ENCODE measurements at places on chromosomes 16 and 17.

DNA sequence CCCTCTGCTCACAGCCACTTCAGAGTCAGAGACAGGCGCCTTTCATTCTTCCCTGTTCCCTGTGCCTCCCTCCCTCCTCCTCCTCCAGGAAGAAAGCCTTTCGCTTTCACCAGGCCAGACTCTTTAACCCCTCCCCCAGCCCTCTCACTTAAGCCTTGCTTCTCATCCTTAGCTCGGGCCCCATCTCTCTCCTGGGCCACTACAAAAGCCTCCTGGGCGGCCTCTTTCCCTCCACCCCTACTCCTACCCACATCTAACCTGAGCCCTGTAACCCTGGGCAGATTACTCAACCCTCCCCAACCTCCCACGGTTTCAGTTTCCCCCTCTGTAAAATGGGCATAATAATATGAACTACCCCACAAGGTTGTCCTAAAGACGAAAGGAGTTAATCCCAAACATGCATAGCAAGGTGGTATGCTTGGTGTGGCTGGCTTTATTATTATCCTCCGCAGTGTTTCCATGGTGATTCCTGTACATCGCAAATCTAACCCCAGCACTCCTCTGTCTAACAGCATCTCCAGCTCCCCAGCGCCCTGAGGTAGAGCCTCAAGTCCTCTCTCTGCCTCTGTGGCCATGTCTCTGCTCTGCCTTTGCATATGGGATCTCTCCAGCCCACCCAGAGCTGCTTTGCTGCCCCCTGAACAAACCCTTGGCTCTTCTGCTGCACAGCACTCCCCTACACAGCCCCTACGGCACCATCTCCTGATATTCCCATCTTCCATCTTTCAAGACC is 17.7 kb downstream of the PIMREG start:
- ATAC-seq = no peak

GRCh38 chr17:73695035-73695738 is 50.9 kb upstream of the SDK2 start:
- ATAC-seq = no peak

- no peak for ATAC-seq
Measured at GRCh38 chr16:12235110-12235509, 258.6 kb downstream of the SNX29 start.

DNA sequence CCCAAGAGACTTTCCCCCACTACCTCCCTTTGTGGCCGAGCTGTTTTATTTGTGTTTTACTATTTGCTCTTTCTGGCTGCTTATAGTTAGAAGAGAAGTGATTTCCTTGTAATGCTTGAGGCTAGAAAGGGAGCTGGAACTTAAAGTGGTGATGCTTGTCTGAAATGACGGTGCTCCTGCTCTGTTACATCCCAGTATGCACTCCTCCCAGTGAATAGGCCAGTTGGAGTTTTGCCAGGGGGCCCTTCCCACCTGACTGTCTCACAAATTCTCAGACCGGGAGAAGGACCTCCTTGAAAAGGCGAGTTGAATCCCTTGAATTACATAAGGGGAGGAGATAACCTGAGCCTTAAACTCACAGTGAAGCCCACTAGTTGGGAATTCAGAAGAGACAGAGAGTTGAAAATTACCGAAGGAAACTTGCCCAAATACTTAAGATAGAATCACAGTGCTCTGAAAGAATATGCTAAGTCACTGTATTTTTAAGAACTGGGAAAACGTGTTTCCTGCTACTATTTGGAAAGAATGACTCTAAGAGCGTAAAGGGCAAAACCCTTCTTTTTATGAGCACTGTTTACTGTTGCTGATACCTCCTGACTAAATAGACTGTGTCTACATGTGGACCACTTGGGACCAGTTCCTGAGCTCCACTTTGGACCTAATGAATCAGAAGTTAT is 84.7 kb upstream of the CLEC3A start:
- no peak for ATAC-seq

GRCh38 chr16:20853143-20853542 is 46.8 kb downstream of the REXO5 start:
- ATAC-seq = no peak

- ATAC-seq = no peak
Measured at GRCh38 chr17:4340914-4341615, 25.4 kb downstream of the UBE2G1 start.

DNA sequence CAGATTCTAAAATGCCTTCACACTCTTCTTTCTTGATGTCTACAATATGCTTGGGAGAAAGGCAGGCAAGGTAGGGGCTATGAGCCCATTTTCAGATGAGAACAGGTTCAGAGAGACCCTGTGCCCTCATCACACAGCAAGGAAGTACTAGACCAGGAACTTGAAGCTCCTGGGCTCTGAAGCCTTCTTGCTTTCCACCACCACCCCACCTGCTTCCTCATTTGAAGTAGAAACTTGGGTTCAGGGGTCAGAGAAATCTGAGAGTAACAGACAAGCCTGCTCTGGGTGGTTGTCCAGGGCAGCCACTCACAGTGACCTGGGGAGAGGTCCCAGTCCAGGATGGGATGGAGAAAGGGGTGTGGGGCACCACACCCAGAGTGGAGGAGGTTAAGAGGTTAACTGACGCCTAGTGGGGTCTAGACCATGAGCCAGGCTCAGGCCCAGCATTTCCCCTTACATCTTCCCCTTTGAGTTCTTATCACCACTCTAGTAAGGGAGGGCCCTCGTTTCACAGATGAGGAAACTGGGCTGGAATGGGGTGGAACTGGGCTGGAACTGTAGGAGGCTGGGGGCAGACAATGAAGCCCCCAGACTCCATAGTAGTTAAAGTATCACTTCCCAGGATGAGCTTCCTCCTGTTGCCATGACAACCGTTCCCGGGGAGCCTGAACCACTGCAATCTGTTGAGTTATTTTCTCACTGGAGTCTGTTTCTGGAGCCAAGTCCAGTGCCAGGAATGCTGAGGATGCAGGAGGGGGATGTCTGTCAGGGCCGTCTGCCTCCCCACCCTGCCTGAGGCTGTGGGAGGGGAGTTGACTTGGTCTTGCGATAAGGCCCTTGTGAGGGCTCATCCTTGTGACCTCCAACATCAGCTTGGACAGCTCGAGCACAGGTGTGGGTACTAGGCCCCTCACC is 16.2 kb upstream of the PHF12 start:
- no peak for ATAC-seq

GRCh38 chr17:38893113-38893512 is 23.3 kb downstream of the LASP1 start:
- ATAC-seq = no peak

DNA sequence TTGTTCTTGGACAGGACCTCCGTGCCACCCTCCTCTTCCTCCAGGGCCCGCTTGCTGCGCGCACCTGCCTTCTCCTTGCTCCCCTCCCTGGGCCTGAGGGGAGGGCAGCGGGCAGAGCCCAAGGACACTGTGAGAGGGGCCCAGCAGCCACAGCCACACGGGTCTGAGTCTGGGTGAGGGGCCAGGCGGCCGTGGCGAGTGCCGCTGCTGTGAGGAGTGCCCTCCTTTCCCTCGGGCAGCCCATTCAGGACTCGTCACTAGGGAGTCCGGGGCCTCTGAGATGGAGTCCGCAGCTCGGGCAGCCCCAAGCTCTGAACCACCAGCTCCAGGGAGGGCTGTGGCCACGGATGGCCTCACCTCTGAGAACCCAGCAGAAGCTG is 5.6 kb downstream of the DUS1L start:
- ATAC-seq = no peak
